ENCODE measurements at places on chromosomes 16 and 17.

DNA sequence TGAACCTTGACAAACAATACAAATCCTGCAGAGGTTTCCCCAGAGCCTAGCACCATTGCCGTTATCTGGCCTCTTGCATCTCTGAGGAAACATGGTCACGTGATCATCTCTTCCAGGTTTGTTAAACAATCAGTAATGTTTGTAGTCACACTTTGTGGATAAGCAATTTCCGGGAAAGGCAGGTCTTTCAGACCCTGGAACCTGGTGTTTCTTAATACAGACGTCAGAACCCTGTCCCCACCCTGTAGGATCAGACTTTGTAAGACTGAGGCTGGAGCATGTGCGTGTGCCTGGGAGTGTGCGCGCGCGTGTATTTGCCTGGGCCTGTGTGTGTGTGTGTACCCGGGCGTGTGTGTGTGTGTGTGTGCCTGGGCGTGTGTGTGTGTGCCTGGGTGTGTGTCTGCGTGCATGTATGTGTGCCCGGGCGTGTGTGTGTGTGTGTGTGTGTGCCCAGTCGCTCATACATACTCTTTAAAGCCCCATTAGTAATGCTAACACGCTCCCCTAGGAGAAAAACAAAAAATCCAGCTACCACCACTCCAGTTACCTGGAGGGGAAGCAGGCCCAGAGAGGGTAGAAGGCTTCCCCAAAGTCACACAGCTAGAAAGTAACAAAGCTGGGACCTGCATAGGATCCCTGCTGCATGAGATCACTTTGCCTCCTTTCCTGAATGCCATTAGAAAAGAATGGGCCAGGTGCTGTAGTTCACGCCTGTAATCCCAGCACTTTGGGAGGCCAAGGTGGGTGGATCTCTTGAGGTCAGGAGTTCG is 5.3 kb downstream of the CTNS start:
- no peak for DNase-seq

DNA sequence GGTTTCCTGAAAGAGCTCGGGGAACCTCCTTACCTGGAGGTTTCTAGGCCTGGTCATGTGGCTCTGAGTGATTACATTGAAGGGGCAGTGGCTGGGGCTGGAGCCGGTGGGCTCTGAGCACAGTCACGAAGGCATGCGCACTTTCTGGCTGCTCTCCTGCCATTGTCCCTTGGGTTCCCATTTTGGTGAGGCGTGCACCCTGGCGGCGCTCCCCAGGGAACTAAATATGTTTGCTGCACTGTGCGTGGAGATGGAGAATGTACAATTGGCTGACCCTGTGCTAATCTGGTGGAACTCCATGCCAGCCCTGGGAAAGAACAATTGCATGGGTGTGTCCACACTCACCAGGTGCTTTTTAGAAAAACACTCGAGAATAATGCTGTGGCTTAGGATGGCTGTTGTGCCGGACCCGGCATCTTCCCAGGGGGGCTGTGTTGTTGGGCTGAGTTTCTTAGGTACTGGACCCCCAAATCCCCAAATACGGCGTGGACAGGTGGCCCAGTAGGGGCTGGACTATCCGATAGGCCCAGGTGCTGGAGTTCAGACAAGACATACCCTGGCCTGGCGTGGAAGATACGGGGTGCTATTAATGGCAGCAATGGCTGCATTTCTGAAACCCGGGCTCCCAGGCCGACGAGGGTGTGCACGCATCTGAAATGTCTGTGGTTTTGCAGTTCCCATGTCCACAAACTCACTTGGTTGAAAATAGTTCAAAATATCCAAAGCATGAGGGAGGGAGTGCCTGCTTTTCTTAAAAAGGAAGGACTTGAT is 230.5 kb downstream of the SEC14L1 start:
- DNase-seq, result no peak

DNA sequence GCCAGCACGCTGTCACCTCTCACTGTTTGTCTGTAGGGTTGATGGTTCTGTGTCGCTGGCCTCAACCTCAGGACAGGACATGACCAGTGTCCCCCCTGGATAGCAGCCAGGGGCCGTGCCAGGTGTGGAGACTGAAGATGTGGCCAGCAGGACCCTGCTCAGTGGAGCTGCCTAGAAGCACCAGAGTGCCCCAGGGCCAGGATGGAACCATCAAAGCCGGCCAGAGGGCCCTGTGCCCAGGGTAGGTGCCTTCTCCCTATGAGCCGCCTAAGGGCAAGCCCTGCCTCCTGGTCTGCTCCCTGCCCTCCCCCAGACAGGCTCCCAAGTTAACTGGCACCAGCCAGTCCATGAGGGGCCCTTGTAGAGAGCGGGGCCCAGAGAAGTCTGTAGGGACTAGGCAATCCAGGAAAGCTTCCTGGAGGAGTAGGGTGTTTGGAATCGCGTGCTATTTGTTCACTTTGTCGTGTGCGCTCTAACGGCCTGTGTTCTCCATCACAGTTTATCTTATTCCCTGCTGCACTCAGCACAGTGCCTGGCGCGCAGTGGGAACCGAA is 546 bp upstream of the NDUFB10 start:
- DNase-seq, result peak; percentile 64

DNA sequence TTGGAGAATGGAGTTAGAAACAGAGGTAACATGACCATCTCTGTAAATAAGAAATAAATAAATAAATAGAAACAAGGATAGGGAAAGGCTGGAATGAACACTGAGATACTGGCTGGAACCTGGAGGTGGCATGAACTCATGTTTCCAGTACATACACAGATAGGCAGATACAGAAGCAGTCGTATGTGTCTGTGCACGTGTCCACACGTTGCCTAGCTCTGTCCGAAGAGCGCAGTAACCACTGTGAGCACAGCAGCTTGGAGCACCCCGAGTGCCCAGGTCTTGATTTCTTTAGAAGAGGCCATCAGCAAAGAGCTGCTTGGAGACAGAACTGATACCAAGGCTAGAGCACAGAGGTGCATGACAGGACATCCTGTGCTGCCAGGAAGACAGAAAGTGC is 37.1 kb upstream of the SLC38A8 start:
- DNase-seq, result no peak

- peak; percentile 49 for DNase-seq
Observed at GRCh38 chr17:82932518-82933310, 92.9 kb upstream of the ZNF750 start.

- no peak for DNase-seq
Observed at GRCh38 chr16:24643489-24643888, 86.0 kb upstream of the TNRC6A start.
